ENCODE measurements at places on chromosomes 2 and 18.

GRCh38 chr2:12032398-12032797 lies 286.0 kb downstream of the LPIN1 start:
- no peak for DNase-seq

DNA sequence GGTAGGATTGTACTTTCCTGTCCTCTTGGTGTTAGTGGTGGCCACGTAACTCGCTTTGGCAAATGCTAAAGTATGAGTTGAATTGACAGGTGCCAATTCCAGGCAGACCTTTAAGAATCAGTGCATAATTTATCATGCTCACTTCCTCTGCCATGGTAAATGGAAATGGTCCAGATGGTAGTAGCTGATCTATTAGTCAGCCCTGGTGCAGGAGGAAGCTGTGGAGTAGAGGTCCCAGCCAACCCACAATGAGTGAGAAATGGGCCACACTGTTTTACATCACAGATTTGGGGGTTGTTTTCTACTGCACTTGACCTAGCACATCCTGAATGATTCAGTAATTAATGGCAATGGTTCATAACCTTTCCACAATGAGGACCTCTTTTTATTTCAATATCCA lies 104.4 kb downstream of the RGPD3 start:
- no peak for DNase-seq

- DNase-seq: peak; percentile 38
Observed at GRCh38 chr2:109031476-109032228, 42.6 kb upstream of the EDAR start.

- DNase-seq: no peak
Observed at GRCh38 chr2:8346208-8346607, 335.6 kb upstream of the ID2 start.

GRCh38 chr2:62475172-62476011 lies 30.6 kb downstream of the TMEM17 start:
- DNase-seq: peak; percentile 91

DNA sequence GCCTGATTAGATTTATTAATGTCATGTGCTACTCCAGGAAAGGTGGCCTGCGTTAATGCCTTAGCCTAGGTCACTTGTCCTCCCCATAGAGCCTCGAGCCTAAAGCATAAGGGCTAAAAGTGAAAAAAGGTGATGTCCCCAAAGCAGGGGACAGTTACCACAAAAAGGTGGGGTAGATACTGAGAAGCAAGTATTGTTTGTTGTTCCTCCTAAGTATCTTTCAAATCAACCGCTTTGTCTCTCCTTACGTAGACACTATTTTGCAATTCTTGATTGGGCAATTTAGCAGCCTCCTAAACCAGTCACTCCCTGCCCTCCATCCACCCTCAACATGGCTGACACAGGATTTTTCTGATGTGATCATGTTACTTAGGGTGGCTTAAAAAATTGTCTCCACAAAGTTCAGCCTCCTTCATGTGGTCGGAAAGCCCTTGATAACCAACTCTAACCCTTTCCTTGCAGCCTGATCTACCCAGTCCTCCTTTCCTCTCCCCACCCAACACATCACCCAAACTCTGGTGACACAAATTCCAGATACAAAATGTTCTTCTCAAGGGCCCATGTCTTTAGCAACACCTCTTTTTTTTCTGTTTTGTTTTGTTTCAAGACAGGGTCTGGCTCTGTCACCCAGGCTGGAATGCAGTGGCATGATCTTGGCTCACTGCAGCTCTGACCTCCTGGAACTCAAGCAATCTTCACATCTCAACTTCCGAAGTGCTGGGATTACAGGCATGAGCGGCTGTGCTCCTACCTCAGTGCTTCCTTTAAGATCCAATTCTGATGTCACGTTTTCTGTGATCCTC lies 6.9 kb downstream of the INHA start:
- no peak for DNase-seq

Measured in tongue (tissue), 3 donors.